CD4-positive, alpha-beta T cell treated with Interleukin-15 for 4 hours (primary cell): ENCODE measurements at places on chromosomes 1 and 21.
A peak's percentile ranks its signal among the peaks of the same experiment; 100 is the strongest.

DNA sequence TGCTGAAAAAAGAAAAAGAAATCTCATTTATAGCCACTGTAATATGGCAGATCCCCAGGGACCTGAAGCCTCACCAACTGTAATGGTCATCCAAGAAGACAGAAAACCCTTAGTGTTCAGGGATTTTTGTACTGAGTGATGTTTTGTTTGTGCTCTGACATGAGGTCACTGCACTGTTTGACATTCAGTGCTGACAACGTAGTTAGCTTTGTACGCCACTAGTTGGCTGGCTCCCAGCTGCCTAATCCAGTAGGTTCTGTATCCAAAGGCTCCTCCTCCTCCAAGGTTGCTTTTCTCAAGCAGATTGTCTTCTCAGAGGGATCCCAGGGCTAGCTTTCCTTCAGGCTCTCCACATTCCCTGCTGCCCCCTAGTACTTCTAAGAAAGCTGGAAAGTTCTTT, 9.5 kb upstream of the YRDC start:
- DNase-seq = no peak

GRCh38 chr21:34337741-34338140, 26.1 kb upstream of the KCNE2 start:
- DNase-seq = no peak

- DNase-seq = no peak
These were observed 30.1 kb upstream of the ARHGEF10L start for GRCh38 chr1:17509363-17509762.

GRCh38 chr1:67211589-67212563, 45.6 kb downstream of the IL23R start:
- peak; percentile 63 for DNase-seq

DNA sequence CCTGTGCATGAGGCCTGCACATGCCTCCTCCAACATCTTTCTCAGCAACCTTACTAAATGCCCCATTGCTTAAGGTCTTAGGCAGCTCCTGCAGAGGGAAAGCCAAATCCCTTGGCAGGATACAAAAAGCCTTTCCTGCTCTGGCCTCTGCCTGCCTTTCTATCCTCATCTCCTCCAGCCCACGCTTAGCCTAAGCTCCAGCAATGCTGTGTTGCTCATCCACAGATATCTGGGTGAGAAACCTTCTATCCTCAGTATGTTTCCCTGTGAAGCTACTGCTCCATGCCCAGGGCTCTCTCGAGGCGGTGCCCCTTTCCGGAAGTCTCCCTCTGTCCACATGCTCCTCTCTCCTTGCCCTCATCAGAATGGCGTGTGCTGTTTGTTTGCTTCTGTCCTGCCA, 37.0 kb upstream of the CCSAP start:
- no peak for DNase-seq

DNA sequence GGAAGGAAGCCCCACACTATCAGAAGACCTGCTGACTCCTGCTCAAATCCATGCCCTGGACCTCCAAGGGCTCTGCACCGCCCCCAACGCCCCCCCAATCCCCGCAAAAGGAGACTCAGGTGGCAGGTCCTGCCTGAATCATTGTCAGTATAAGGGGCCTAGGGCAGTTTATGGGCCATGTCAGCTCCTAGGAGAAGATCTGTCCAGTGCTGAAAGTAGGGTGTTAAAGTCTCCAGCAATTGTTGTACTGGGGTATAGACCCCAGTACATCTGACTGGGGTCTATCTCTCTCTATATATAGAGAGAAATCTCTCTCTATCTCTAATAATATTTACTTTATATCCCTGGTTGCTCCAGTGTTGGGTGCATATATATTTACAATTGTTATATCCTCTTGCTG, 12.1 kb upstream of the OLIG2 start:
- DNase-seq = no peak

DNA sequence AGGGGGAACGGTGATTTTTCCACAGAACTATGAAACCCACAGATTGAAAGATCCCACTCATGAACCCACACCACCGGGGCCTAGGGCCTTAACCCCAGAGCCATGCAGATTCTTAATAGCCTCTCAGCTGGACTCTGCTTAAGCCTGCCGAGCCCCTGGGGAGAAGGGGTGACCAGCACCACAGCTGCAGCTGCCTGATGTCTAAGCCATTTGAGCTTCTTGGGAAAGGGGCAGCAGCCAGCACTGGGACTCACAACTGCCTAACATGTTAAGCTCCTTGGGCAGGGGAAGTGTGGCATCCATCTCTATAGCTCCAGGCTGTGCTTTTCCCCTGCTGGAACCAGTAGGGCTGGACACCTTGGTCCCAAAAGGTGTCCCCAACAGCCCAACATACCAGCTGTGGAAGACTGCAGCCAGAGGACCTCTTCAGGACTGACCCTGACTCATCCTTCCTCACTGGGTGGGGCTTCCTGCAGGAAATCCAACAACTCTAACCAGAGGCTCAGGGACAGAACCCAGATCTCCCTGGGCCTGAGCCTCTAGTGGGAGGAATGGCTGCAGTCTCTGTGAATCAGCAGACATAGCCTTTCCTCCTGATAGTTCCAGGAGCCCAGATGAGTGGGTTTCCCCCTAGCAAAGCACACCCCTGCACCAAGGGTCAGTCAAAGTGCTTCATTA, 34.6 kb upstream of the FMO3 start:
- no peak for DNase-seq

DNA sequence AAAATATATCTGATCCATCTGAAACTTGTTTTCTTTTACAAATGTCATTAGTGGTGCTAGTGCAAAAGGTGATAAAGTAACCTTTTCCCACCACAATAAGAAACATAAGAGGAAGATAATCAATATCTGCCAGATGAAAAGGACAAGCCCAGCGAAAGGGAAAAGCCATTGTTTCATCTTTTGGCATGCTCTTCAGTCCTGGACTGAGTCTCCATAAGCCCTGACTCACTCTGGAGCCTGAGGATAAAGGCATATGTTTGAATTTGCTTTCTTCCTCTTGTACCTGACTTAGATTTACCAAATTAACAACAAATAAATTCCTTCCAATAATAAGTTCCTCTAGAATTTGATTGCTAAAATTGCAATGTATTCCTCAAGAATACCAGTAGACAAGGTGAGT, 13.6 kb downstream of the DNAJC11 start:
- no peak for DNase-seq

DNA sequence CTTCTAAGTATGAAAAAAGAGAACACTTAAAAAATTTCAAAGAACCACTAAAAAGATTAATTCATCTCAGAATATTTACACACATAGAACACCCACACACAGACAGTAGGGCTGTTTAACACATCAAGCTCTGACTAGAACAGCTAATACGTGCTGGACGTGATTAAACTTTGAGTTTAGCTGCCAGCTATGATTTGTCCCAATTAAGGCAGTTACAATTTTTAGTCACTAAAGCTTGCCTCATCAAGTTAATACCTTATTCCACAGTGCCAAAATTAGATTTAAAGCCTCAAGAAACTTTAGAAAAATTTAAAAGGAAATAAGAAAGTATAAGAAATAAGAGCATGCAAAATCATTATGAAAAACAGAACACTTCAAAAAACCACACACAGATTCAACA, 18.9 kb downstream of the SLC16A1 start:
- DNase-seq = no peak

- no peak for DNase-seq
These were observed 255.4 kb downstream of the RGS7 start for GRCh38 chr1:241101622-241102021.

- DNase-seq = no peak
These were observed 52.4 kb downstream of the CDC42BPA start for GRCh38 chr1:227265891-227266290.

DNA sequence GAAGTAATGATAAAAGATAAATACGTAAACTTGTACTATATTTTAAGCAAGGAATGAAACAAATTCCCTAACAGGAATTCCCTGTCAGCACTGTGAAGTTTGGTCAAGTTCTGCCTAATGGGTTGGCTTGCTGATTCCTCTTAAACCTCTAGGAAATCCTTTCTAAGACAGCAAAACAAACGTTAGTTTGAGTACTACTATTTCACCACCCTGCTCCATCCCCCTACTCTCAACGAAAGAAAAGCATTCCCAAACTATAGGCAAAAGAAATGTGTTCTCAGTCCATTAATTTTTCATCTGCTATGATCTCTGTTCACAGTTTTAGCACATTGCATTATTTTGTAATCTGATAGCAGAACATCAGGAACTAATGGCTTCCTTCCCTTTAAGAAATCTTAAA, 16.1 kb downstream of the SERPINC1 start:
- DNase-seq = no peak

DNA sequence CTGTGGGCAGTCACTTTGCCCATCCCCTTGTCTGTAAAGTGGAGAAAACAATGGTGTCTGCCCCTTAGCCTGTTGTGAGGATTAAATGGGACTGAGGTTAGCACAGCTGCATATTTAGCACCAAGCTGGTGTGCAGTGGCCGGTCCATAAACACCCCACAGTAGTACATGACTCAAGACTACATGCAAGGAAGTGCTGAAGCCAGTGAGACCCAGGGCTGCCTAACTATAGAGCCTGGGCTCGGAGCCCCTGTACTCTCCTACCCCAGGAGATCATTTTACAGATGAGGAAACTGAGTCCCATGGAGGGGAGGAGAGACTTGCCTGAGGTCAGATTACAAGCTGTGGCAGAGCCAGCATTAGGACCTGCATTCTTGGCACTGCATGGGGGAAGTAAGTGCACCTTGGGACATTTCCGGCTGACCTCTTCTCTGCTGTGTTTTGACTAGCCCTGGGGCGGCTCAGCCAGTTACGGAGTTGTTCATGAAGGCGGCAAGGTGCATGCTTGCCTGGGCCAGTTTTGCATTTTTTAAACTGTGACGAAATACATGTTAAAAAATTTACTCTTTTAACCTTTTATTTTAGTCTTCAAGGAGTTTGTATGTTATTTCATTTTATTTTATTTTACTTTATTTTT, 3.2 kb downstream of the SERINC2 start:
- DNase-seq = no peak

GRCh38 chr1:176448340-176448739, 14.6 kb upstream of the PAPPA2 start:
- no peak for DNase-seq

- no peak for DNase-seq
These were observed 145.4 kb downstream of the PLXNA2 start for GRCh38 chr1:208098773-208099172.

GRCh38 chr21:45640888-45641479, 2.5 kb upstream of the PCBP3 start:
- peak; percentile 12 for DNase-seq

GRCh38 chr1:234231893-234232276, 141.4 kb upstream of the COA6 start:
- DNase-seq = no peak

DNA sequence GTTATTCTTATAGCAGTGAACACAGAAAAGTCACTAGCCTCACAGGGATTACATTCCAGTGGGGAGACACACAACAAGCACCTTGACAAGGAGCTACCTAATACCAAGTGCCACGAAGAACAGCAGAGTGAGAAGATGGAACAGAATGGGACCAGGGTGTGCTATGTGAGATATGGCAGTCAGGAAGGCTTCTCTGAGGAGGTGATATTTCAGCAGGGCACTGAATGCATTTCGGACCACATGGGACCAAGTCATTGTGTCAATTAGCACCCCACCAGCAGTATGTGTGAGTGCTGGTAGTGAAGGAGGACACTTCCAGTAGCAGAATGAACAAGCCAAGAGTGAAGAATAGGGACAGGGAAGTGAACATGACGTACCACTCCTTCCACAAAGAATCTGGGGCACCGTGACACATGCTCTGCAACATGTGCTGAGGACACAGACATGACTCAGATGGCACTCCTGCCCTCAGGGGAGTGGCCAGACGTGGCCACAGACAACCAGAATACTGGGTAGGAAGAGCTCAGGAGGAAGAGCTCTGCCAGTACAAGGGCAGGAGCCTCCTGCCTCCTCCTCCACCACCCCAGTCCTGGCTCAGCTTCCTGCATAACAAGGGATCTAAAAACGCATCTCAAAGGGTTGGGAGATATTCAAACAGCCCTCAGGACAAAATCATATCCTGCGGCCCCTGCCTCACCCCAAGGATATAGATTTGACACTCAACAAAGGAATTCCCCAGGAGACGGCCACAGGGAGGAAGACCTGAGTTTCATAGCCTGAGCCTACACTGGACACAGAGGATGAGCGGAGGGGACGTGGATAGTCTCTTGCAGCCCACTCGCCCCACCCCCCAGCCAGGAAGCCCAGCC, 102.5 kb downstream of the TRABD2B start:
- DNase-seq = no peak

DNA sequence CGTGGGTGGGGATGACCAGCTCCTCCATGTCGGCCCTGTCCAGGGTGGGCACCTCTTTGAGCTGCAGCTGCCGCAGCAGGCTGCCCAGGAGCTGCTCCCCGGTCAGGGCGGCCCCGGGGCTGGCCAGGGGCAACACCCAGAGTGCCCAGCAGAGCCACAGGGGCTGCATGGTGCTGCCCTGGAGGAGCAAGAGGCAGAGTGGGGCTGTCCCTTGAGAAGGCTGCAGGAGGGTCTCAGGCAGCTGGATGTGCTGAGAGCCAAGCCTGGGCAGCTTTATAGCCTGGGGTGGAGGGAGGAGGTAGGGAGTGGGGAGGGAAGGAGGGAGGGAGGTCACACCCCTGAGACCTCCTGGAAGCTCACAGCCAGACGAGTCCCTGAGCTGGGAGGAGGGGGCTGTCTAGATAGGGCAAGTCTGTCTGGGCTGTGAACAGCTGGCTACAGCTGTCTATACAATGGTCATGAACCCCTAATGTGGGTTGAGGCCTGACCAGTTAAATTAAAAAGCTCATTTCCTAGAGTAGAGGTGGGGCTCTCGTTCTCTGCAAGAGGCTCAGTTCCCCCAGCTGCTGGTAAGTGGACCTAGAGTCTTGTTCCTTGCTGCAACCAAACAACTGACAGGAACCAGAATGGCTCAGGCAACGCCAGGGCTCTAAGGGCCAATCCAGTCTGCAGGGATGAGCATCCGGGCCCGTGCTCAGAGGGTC, at the start of gene LEFTY1:
Gene LEFTY1, minus strand, starts transcription at position 249 of the 704 bp plus-strand sequence. Its CDS starts 80 bp downstream, at position 169.
- DNase-seq = no peak

DNA sequence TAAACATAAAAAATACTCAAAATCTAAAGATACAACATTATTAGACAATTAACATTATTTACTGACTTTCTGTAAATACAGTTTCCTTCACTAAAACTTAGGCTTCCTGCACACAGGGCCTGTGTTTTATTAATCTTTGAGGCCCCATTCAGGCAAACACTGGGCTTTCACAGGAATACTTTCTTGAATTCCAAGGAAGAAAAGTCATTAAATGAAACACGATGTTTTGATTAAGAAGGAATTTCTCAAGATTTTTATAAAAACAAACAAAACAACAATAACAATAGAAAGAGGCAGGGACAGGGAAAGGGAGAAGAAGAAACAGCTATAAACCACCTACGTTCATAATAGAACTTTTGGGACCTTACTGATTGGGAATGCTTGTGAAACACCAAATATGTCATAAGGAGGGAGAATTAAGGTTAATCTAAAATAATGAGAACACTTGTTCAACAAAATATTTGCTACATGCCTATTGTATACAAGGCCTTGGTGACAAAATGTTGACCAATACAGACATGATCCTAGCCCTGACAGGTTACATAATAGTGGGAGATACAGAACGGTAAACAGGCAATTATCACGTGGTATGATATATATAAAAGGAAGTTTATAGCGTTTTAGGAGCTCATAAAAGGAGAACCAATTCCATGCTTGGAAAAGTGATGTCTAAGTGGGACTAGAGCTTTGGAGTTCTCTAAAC, 3.6 kb downstream of the DDAH1 start:
- DNase-seq = no peak
